ENCODE measurements at places on chromosomes 6 and 20.

- no peak overlapping the region for H3K4me3 ChIP-seq
- peaks cover 16% of the 10 kb centered on the region for H3K4me1 ChIP-seq
- no peaks in the 10 kb centered on the region for H3K27me3 ChIP-seq
- H3K27ac ChIP-seq = no peak overlapping the region
- peaks cover 7% of the 10 kb centered on the region for H3K36me3 ChIP-seq
These were observed 10.5 kb downstream of the RRBP1 start for GRCh38 chr20:17671565-17671964.

- H3K27ac ChIP-seq = no peak overlapping the region
- no peak for DNase-seq
- H3K4me3 ChIP-seq = no peak overlapping the region
- no peaks in the 10 kb centered on the region for H3K4me1 ChIP-seq
- H3K27me3 ChIP-seq = peaks cover 11% of the 10 kb centered on the region
- no peaks in the 10 kb centered on the region for H3K36me3 ChIP-seq
These were observed 34.4 kb upstream of the KIF16B start for GRCh38 chr20:16607364-16608276.

DNA sequence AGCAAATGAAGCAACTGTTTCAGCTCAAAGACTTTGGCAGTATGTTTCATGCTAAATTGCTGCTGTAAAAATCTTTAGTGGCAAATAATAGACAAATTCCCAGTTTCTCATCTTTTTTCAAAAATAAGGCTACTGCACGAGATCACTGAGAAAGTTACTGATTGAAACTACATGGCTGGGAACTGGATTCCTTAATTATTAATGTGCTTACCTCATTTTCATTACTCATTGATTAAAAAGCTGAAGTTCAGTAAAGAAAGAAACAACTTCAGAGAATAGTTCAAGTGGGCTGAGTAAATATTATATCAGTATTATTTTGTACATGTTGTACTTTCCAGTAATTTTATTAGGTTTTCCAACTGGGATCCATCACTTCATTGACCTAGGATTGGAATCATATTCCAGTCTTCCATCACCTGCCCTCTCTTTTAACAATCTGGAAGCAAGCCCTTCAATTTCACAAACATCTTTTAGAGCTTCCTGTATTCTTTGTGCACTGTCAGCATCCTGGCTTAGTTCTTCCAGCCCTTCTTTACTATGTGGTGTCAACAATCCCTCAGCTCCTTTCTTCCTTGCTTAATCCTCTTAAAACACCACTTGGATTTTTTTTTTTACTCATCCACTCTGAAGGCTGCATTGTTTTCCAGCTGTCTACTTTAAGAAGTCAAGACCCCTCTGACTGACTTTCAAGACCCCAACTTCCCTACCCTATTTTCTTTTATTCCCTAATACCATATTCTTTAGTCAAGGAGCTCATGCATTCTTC is 4.3 kb downstream of the MEI4 start:
- no peaks in the 10 kb centered on the region for H3K36me3 ChIP-seq
- H3K4me3 ChIP-seq = no peak overlapping the region
- no peak for DNase-seq
- no peaks in the 10 kb centered on the region for H3K27me3 ChIP-seq
- no peaks in the 10 kb centered on the region for H3K4me1 ChIP-seq

GRCh38 chr20:49320460-49320859 is 42.6 kb upstream of the ZNFX1 start:
- no peaks in the 10 kb centered on the region for H3K36me3 ChIP-seq
- H3K4me3 ChIP-seq = no peak overlapping the region
- peaks cover 36% of the 10 kb centered on the region for H3K4me1 ChIP-seq
- no peak for DNase-seq
- H3K27ac ChIP-seq = no peak overlapping the region
- H3K27me3 ChIP-seq = peaks cover 58% of the 10 kb centered on the region

GRCh38 chr6:40551966-40552505 is 35.1 kb downstream of the LRFN2 start:
- H3K27ac ChIP-seq = no peak overlapping the region
- no peaks in the 10 kb centered on the region for H3K36me3 ChIP-seq
- DNase-seq = no peak
- no peaks in the 10 kb centered on the region for H3K4me1 ChIP-seq
- no peak overlapping the region for H3K4me3 ChIP-seq
- H3K27me3 ChIP-seq = no peaks in the 10 kb centered on the region
